ENCODE measurements at places on chromosomes 2 and 18. TPM values are rescaled to one million over a fixed set of nuclear protein-coding genes. Genes with fewer than 3 reads are reported as not detected.

- DNase-seq, result no peak
Observed at GRCh38 chr2:205748639-205749038, 66.3 kb downstream of the NRP2 start.

DNA sequence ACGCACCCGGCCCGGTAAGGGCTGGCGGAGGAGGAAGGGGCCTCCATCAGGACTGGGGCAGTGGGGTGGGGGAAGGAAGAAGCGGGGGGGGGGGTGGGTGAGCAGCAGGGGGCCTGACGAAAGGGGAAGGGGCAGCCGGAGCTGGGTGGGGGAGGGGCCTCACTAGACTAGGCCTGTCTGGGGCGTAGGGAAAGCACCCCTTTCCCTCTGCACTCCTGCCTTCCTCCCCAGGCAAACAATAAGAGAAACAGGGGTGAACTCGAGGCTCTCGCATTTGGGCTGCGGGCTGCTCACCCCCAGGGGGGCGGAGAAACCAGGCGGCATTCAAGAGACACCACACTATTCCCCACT, 82.7 kb upstream of the POMC start:
- no peak for DNase-seq

GRCh38 chr2:164719996-164720941, 99.0 kb upstream of the GRB14 start:
- no peak for DNase-seq

DNA sequence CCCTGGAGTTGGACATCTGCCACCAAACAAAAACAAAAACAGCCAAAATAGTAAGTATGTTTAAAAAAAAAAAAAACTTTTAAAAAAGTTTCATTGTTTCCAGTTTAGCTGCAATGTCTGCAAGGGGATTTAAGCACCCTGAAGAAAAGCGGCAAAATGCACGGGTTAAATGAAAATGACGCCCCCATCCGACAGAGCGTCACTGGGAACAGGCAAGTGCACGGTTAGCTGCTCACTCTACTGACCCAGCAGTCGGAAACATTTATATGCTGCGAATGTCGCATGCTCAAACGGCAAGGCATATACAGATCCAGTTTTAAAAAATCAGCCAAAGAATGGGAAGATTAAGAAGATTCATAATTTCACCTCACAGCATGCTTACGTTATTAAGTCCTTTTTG, 142.8 kb upstream of the PXDN start:
- DNase-seq, result no peak

- no peak for DNase-seq
Observed at GRCh38 chr2:235520787-235521186, 26.9 kb downstream of the AGAP1 start.

- DNase-seq, result no peak
Observed at GRCh38 chr2:191443446-191443845, 198.2 kb downstream of the MYO1B start.

GRCh38 chr2:162126111-162126519, 25.9 kb downstream of the GCG start:
- peak; percentile 71 for DNase-seq

Gene UCN
- polyA plus RNA-seq, result 2.3 TPM

Gene CPS1
- polyA plus RNA-seq, result 28.9 TPM
